Subcutaneous preadipocyte (primary cell): ENCODE measurements at places on chromosomes 12 and 14. TPM values are rescaled to one million over a fixed set of nuclear protein-coding genes. Genes with fewer than 3 reads are reported as not detected.

NAB2 gene
- total RNA-seq: 52.9 and 74.3 TPM in 2 replicates

B4GALNT3 gene
- not detected in 2 replicates for total RNA-seq

FGF6 gene
- not detected in 2 replicates for total RNA-seq

TMEM253 gene
- total RNA-seq: under 0.01 TPM in 1 of 2 replicates, not detected in the other

ARHGEF25 gene
- 0.98 and 4.0 TPM in 2 replicates for total RNA-seq

CCNB1IP1 gene
- total RNA-seq: 30.5 and 33.8 TPM in 2 replicates

CPNE6 gene
- not detected in 2 replicates for total RNA-seq

ARL6IP4 gene
- total RNA-seq: 118 and 131 TPM in 2 replicates

KICS2 gene
- total RNA-seq: 7.7 and 9.8 TPM in 2 replicates

PRH2 gene
- total RNA-seq: not detected in 2 replicates

FBLN5 gene
- total RNA-seq: 34.2 and 41.1 TPM in 2 replicates

PGAM5 gene
- total RNA-seq: 40.8 and 77.4 TPM in 2 replicates

ATL1 gene
- 2.0 and 5.5 TPM in 2 replicates for total RNA-seq

GDF3 gene
- total RNA-seq: not detected in 2 replicates

RD3L gene
- not detected in 2 replicates for total RNA-seq

SSTR1 gene
- total RNA-seq: under 0.01 TPM in 2 replicates

TPPP2 gene
- not detected in 2 replicates for total RNA-seq

GUCY2C gene
- total RNA-seq: not detected in 2 replicates

MYF6 gene
- total RNA-seq: under 0.01 TPM in 1 of 2 replicates, not detected in the other

POTEG gene
- not detected in 2 replicates for total RNA-seq

TSHR gene
- not detected in 2 replicates for total RNA-seq
